ENCODE measurements at places on chromosomes 16 and 17.
A peak's percentile ranks its signal among the peaks of the same experiment; 100 is the strongest.

- no peak for DNase-seq
These were observed 16.0 kb downstream of the KCTD19 start for GRCh38 chr16:67310561-67310960.

DNA sequence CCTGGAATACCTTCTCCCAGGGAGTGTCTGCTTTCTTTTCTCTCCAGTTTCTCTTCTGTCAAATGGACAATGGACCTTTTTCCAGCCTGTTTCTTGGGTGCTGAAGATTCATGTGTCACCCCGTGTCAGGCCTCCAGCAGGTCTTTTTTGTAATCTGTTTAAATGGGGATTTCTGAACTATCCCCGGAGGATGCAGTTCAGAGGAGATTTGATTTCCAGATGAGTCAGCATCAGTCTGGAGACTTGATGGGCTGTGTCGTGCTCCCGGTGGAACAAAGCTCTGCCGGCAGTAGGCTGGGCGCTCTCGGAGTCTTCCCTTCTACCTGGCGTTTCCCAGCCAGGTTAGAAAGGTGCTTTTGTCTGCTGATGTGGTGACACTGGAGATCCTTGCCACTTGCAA, 440.6 kb downstream of the HS3ST3B1 start:
- DNase-seq, result no peak

GRCh38 chr17:13086142-13086769, 68.4 kb upstream of the ELAC2 start:
- no peak for DNase-seq

DNA sequence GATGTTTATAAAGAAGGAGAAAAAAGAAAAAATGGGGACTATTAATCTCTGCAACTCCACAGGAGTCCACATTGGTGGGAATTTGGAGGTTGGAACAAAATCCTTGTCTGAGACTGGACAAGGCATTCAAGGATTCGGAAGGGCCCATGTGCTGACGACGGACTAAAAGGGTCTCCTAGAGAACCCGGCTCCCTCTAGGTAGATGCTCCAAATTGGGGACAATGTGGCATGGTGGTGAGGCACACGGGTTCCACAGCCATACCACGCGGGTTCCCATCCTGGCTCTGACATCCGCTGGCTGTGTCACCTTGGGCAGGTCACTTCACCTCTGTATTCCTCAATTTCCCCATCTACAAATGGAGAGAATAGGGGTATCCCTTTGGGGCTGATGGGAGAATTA, 227.4 kb downstream of the C16orf78 start:
- no peak for DNase-seq

DNA sequence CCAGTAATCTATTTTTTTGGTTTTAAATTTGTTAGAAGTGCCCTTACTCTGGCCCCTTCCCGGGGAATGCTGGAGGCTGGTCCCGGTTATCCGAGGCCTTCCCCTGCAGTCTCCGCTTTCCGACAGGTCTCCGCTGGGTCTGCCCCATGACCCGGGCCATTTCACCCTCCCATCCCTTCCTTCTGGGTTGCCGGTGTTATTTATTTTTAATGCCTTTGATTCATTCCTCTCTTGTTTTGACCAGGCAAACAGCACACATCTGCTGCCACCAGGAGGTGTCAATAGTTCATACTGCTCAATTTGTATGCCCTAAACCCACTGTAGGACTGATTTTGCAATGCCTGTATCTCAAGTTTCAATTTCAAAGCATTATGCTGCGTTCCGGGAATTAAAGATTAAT, 113.2 kb upstream of the IRX5 start:
- peak; percentile 8 for DNase-seq

- DNase-seq, result no peak
These were observed 300.2 kb upstream of the IRX5 start for GRCh38 chr16:54630284-54630967.

- no peak for DNase-seq
These were observed 69.9 kb downstream of the IRX5 start for GRCh38 chr16:55000595-55000994.

Measured in T-helper 2 cell (primary cell).